ENCODE measurements at places on chromosomes 7 and 10.

GRCh38 chr7:93051660-93052059 is 66.1 kb downstream of the SAMD9 start:
- no peak for DNase-seq

GRCh38 chr7:93016681-93017381 is 100.9 kb downstream of the SAMD9 start:
- DNase-seq: no peak

DNA sequence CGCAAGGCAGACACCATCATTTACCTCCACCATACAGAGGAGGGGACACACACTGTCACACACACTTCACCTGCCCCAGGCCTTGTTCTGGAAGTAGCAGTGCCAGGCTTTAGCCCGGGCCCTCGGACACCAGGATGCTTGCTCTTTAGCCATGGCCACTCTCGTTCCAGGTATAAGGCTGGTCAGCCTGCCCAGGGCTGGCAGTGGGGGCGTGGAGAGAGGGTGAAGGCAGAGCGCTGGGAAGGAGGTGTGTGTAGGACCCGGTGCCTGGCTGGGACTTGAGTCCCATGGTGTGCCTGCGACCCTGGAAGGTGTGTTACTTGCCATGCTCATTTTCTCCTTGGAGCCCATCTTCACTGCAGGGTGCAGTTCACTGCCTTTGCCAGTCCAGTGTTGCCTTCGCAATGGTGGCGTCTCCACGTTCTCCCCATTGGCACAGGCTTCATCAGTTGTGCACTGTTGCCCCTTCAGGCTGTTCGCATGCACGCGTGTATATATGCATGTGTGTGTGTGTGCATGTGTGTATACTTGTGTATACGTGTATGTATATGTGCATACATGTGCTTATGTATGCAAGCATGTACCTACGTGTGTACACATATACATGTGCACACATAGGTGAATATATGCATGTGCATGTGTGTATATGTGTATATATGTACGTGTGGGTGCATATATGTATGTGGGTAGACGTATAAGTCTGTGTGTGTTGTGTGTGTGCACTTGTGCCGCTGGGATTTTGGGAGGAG is 153.4 kb downstream of the CAMK1D start:
- DNase-seq: no peak

DNA sequence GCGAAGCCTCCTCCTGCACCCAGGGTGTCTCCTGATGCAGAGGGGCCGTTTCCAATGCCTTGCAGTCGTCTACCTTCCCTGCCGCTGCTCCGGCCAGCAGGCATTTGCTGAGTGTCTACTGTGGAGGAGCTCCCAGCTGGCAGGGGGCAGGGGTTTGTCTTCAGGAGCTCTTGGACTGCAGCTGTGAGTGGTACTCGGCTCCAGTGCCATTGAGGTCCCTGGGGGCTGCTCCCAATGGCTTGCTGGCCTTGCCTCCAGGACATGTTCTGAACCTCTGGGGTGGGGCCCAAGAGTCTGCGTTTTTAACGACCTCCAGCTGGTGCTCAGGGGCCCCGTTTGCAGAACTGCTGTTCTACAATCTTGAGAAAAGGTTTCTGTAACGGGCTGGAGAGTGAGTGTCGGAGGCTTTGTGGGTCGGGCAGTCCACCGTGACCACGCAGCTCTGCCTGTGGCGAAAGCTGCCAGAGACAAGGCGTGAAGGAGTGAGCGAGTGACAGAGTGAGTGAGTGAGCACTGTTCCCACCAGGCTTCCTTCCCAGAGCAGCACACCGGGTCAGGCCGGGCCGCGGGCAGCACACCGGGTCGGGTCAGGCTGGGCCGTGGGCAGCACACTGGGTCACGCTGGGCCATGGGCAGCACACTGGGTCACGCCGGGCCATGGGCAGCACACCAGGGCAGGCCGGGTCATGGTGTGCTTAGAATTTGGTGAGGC is 520.2 kb downstream of the PTPRN2 start:
- DNase-seq: no peak

GRCh38 chr7:87580636-87581035 is 20.0 kb downstream of the ABCB1 start:
- DNase-seq: no peak

DNA sequence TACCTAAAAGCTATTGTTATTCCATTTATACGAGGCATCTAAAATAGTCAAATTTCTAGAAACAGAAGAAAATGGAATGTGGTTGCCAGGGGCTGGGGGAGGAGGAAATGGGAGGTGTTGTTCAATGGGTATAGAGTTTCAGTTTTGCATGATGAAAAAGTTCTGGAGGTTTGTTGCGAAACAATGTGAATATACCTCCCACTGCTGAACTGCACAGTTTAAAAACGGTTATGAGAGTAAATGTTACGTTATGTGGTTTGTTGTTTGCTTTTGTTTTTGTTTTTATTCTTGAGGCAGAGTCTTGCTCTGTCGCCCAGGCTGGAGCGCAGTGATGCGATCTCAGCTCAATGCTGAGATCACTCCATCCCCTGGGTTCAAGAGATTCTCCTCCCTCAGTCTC is 64.9 kb upstream of the NRBF2 start:
- DNase-seq: no peak

DNA sequence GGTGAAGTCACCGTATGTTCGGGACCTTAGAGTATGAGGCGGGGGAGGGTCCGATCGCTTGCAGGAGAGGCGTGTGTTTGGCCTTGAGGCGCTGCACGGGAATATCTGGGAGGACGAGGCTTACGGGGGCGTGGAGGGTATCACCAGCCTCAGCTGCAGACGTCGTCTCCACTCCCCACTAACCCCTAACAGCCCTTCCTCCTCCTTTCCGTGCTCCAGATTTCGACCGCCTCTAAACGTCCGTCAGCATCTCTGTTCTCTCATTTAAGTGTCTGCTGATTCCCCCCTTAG is 23.5 kb upstream of the ZNF12 start:
- DNase-seq: no peak

GRCh38 chr7:155860840-155861479 is 48.7 kb upstream of the SHH start:
- no peak for DNase-seq

DNA sequence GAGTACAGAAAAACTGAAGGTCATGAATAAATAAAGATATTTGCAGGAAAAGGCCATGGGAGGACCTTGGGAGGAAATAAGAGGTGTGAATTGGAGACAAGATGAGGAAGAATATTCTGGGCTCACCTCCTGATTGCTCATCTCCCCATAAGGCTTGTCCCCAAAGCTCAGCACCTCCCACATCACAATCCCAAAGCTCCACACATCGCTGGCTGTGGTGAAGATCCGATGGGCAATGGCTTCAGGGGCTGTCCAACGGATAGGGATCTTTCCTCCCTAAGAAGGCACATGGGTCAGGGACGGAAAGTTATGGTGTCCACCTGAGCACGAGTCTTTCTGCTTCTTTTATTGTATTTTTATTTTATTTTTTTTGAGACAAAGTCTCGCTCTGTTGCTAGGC is 12.9 kb downstream of the ZYX start:
- no peak for DNase-seq

- DNase-seq: no peak
Observed at GRCh38 chr10:120145107-120145506, 252.6 kb downstream of the SEC23IP start.

- DNase-seq: no peak
Observed at GRCh38 chr10:88062798-88063472, 199.5 kb downstream of the PTEN start.

DNA sequence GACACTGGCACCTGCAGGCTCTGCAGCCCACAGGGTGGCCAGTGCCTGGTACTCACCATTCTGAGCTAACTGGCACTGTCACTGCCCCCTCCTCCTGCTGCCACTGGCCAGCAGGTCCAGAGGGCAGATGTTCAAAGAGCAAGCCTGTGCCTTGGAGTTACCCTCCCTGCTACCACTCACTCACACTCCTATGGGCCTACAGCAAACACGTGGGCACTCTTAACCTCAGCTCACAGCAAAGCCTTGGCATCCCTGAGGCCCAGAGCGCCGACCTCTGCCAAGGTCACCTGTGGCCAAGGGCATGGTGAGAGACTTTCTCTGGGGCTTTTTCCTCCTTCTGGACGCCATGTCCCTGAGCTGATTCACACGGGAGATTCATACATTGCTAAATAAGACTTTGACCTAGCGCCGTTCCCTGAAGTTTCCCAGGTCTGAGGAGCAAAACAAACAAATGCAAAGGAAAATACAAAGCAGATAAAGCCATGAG is 270.0 kb upstream of the PPP2R2D start:
- DNase-seq: no peak

GRCh38 chr7:70944516-70944915 is 187.4 kb upstream of the GALNT17 start:
- DNase-seq: no peak

DNA sequence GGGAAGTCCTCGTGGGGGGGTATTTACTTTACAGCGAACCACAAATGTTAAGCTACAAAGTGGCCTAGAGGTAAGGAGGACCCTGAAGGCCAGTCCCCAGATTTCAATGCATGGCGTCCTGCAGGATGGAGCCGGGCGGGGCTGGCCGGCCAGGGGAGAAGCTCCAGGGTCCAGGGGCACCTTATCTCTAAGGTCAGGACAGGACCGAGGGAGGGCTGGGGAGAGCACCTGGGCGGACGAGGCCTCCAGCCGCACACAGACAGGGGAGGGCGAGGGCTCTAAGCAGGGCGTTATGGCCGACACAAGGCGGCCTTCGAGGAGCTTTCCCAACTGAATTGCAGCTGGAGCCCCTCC is 96.4 kb upstream of the DIP2C start:
- no peak for DNase-seq

DNA sequence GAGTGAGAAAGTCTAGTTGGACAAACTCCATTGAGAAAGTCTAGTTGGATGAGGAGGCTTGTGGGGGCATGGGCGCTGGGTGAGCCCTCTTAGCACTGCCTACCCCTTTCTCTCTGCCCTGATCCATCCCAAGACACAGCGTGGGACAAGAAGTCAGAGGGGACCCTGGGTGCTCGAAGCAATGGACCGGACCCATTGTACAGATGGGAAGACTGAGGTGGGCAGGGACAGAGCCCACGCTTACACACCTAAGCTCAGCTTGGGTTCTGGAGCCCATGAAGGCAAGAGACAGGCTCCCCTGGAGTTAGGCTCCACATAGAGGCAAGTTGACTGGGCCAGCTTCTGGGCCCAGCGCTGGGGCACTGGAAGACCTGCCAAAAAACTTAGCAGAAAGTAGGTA is 126.8 kb upstream of the TNRC18 start:
- no peak for DNase-seq

DNA sequence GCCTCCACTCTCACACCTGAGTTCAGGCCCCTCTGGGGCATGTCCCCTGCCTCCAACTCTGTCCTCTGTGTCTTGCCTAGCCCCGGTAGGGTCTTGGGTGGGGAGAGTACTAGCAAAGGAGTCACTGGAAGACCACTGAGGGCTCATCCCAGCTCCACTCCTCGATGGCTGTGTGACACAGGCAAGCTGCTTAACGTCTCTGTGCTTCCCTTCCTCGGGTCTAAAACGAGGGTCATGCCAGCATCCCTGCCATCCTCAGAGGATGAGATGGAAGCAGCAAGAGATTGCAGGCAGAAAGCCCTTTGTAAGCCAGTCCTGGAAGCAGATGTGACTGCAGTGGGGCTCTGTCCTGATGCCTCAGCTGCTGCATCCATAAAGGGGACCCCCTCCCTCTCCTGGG is 15.2 kb upstream of the C10orf105 start:
- DNase-seq: no peak

- DNase-seq: no peak
Observed at GRCh38 chr10:33781606-33782395, 447.3 kb upstream of the NRP1 start.

DNA sequence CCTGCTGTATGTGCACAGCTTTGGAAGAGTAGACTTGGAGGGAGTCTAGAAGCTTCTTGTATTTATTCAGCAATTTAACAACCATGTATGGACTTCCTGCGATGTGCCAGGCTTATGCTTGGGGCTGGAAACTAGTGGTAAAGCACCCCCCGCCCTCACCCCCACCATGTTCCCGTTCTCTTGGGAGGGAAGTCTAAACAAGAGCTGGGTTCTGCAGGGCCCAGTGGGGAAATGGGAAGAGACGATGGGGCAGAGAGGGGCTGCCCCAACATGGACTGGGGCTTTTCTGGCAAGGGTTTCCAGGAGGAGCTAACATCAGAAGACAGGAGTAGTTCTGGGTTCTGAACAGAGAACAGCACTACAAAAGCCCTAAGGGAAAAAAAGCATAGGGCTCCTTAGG is 8.0 kb downstream of the RASSF4 start:
- DNase-seq: no peak

DNA sequence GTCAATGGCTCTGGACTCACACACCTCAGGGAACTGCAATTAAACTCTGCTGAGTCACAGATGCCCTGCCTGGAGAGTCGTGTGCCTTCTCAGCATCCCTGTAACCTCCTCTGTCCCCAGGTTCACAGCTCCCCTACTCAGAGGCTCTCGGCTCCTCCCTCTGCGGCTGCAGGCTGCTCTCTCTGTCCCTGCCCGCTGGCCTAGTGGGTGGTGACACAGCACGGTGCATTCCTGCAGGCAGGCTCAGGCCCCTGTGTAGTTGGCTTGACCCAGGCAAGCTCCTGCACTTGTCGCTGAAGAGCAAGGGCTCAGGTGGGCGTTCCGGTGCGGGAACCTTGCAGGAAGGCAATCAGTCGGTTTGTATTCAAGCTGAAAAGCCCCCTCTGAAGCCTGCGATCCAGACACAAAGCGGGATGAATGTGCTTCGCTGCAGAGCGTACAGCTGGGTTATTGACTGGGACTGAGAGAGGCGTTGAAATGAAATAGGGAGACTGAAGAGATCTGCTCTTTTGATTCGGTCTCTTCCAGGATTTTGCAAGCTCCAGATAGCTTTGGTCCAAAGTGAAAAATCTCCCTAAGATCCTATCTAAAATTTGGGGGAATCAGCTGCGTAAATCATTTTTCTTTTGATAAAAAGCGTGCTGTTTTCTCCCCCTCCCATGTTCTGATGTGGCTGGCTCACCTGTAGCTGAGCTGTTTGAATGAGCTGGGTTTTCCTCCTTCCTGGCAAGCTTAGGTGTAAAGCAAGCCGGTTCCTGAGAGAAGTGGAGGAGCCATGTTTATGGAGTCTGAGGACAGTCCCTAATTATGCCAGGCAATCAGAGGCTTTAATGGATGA is 208.7 kb upstream of the PHYHIPL start:
- no peak for DNase-seq

GRCh38 chr7:107746006-107746405 is 2.1 kb downstream of the CBLL1 start:
- DNase-seq: no peak

GRCh38 chr10:68153473-68154210 is 44.4 kb downstream of the MYPN start:
- no peak for DNase-seq

GRCh38 chr7:33334349-33334748 is 205.0 kb downstream of the BBS9 start:
- no peak for DNase-seq

DNA sequence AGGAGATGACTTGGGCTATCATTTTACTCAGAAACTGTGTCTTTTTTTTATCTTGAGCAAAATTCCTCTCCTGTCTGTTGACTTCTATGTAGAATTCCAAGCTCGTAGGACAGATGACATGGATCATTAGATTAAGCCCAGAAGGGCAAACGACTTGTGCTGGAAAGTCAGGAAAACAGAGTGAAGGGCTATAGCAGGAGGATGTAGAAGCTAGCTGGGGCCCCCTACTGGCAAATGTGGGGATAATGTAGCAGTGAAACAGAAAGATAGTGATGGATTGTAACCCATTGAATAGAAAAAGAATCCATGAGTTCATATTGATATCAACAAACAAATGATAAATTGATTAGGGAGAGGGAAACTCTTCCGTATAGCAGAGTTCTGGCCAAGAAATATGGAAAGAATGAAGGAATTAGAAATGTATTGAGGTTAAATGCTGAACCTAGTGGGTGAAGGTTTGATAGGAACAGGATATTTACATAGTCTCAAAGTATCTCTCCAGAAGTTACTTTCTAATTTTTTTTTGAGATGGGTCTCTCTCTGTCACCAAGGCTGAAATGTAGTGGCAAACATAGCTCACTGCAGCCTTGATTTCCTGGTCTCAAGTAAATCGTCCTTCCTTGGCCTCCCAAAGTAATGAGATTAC is 103.6 kb downstream of the LYZL1 start:
- no peak for DNase-seq
